ENCODE measurements at places on chromosomes 2 and 18. TPM values are rescaled to one million over a fixed set of nuclear protein-coding genes. Genes with fewer than 3 reads are reported as not detected.
A peak's percentile ranks its signal among the peaks of the same experiment; 100 is the strongest.

- DNase-seq, result no peak
These were observed 218.1 kb downstream of the CAMKMT start for GRCh38 chr2:44579837-44580230.

GRCh38 chr2:172849519-172850217, 114.0 kb downstream of the RAPGEF4 start:
- no peak for DNase-seq

POTEI gene
- 0.16 TPM for polyA plus RNA-seq

GRCh38 chr2:42722320-42723190, 41.4 kb downstream of the OXER1 start:
- peak; percentile 69 for DNase-seq
